Stimulated activated effector memory CD8-positive, alpha-beta T cell treated with anti-CD3 and anti-CD28 coated beads, Interleukin-12 subunit alpha, Interleukin-12 subunit beta, amount 100 ng/mL, for 72 hours (primary cell): ENCODE measurements at places on chromosomes 1 and 21.

DNA sequence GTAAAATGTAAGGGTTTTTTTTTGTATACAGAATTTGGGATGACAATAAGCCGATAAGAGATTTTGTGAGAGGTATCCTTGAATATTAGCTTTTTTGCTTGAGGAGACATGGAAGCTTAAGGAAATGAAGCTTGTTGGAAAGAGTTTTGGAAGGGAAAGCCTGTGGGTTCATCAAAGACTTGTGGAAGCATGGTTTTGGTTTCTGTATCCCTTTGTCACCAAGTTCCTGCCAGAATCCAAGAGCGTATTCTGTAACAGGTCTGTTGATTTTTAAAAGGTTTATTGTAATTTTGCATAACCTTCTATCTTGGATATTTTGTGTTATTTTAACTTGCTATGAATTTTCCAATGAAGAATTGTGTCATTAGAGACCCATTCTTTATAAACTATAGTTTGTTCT lies 38.1 kb downstream of the TMED5 start:
- DNase-seq, result no peak

- DNase-seq, result no peak
These were observed 17.0 kb downstream of the LHX4 start for GRCh38 chr1:180247061-180247460.

- no peak for DNase-seq
These were observed 11.5 kb upstream of the COL16A1 start for GRCh38 chr1:31715087-31715872.

GRCh38 chr1:93690921-93691789 lies 9.5 kb upstream of the BCAR3 start:
- no peak for DNase-seq

GRCh38 chr1:42934541-42935312 lies 23.9 kb downstream of the SLC2A1 start:
- DNase-seq, result no peak

DNA sequence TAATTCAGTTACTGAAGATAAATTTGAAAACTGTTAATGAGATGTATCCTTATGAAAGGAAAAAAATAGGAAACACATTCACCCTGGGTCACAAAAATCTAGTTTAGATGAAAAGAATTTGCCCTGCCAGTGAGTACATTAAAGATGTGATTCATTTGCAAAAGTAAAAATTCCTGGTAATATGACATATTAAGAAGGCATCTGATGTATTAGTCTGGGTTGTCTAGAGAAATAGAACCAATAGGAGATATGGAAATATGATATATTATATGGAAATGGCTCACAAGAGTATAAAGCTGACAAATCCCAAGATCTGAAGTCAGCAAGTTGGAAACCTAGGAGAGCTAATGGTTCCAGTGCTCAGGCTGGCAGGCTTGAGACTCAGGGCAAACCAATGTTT lies 153.8 kb downstream of the MRPL39 start:
- no peak for DNase-seq

DNA sequence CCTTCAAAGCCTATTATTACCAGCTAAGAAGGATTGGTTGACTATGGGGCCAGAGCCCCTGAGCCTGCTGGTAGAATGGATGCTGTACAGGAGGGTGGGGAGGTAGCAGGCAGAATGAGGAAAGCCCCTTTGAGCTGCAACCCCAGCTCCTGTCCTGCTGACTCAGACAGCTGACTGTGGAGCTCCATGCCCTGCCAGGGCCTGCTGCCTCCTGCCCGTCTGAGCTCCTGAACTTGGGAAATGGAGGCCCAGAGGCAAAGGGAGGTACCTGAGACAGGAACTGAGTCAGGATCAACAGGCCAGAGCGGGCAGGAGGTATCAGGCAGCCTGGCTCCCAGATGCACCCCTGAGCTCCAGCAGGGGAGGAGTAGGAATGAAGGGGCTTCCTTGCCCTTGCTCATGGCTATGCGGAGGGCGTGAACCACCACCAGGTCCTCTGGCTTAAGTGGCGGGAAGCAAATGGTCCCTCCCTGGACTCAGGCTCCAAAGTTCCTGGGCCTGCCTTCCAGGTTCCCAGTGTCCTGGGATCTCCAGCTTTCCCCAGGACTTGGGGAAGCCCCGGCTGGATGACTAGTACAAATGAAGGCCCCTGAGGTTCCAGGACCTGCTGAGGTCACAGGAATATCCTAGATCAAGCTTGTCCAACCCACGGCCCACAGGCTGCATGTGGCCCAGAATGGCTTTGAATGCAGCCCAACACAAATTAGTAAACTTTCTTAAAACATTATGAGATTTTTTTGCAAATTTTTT lies 3.9 kb upstream of the SFN start:
- DNase-seq, result no peak

DNA sequence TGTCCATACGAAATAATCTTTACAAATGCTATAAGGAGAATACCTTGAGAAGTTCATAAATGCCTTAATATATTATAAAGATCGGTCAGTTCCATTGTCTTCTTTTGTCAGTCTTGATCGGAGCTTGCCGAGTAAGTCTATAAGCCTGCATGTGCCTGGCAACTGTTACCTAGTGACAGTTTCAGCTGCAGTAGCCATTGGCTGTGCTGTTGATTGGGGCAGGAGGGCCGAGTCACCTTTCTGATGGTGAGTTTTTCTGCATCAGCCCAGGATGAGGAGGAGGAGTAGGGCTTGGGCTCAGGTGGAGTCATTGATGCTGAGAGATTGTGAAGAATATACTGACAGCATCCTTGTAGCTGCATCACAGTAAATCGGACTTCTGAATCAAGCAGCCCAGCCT lies 1.9 kb upstream of the GPR52 start:
- DNase-seq, result no peak

DNA sequence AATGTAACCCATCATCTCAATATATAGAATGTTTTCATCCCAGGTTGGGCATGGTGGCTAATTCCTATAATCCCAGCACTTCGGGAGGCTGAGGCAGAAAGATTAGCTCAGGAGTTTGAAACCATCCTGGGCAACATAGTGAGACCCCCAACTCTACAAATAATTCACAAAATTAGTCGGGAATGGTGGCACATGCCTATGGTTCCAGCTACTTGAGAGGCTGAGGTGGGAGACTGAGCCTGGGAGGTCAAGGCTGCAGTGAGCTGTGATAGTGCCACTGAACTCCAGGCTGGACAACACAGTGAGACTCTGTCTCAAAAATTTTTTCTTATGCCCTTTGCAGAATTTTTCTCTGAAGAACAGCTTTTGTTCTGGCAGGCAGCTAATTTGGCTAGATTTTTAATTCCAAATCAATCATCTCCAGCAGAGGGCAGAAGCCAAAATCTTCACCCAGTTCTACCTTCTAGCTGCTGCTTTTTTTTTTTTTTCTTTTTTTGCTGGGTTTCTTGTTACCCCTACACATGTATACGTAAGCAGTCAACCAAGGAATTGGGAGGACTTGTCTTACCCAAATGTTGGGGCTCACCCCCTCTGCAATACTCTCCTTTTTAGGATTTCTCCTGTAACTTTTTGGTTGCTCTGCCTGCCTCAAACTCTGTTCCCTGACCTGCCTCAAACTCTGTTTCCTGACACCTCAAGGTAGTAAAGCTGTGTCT lies 2.7 kb upstream of the RAD54L start:
- DNase-seq, result no peak

- DNase-seq, result no peak
These were observed at the start of gene EPS8L3 for GRCh38 chr1:109763646-109764415. Gene EPS8L3, minus strand, starts transcription at chr1:109763923. Its CDS starts 2,174 bp downstream, at chr1:109761749.

DNA sequence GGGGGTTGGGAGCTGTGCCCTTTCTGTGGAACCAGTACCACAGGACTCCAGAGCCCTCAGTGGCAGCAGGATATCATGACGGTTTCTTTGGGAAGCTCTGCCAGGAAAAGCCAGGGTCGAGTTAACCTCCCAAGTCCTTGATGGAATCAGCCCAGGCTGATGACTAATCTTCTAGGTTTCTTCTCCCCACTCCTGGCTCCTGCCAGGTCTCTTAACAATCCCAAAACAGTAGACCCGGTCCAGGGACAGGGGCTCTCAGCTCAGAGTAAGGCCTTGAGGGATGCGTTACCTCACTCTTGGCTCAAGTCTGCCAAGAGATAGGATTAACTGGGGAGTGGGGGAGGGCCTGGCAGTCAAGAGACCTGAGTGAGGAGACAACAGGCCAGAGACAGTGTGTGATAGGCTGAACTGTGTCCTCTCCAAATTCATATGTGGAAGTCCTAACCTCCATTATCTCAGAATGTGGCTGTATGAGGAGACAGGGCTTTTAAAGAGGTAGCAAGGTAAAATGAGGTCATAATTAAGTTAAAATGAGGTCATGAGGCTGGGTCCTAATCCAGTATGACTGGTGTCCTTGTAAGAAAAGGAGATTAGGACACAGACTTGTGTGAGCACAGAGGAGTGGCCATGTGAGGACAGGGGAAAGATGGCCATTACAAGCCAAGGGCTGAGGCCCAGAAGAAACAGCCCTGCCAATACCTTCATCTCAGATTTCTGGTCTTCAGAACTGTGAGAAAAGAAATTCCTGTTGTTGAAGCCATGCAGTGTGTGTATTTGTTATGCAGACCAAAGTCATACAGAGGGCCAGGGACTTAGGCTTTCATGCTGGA lies 95.0 kb downstream of the BEND5 start:
- DNase-seq, result no peak

DNA sequence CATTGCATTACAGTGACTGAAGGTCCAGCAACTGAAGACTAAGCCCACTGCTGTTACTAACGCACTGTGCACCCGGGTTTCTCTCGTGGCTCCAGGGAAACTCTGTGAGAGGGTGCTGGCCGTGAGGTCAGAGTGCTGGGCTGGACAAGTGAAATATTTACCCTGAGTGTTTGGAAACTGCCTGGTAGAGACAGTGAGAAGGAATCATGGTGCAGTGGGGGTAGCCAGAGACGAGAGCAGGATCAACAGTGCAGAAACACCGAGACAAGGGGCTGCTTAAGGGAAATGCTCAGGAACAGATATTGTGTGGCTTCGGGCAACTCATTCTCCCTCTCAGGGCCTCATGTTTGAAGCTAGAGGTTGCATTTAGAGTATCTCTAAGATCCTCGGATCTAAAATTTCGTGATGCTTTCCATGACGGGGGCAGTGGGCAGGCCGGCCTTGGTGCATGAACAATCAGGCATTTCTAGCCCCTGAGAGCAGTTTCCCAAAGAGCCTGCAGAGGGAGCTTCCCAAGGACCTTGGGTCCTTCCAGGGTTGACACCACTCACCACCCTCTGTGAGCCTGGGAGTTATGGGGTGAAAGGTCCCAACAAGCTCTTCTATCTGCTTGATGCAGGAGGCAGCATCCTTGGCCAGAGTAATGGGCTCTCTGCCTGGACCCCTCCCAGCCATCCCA lies 9.7 kb downstream of the CD2 start:
- no peak for DNase-seq

DNA sequence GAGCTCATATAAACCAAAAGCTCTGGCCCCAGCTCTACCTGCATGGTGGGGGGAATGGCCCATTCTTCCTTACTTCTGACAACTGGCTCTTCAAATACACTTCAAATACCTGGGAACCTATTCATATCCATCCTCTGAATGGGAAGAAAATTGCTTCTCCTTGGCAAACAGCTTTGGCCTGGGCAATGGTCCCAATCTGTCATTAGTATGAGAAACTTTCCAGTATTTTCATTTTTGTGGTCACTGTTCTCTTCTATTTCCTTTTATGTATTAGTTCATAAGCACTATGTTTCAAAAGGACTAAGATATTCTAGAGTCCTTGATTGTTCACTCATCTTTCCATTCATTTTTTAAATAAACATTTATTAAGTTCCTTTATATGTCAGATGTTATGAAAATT lies 5.2 kb upstream of the HSD3B2 start:
- DNase-seq, result no peak

GRCh38 chr1:94258873-94259331 lies 21.5 kb upstream of the ARHGAP29 start:
- no peak for DNase-seq

GRCh38 chr1:94796266-94796665 lies 23.9 kb upstream of the SLC44A3 start:
- DNase-seq, result no peak

- peak; percentile 50 for DNase-seq
These were observed 26.6 kb downstream of the IL6R start for GRCh38 chr1:154431586-154432373.

DNA sequence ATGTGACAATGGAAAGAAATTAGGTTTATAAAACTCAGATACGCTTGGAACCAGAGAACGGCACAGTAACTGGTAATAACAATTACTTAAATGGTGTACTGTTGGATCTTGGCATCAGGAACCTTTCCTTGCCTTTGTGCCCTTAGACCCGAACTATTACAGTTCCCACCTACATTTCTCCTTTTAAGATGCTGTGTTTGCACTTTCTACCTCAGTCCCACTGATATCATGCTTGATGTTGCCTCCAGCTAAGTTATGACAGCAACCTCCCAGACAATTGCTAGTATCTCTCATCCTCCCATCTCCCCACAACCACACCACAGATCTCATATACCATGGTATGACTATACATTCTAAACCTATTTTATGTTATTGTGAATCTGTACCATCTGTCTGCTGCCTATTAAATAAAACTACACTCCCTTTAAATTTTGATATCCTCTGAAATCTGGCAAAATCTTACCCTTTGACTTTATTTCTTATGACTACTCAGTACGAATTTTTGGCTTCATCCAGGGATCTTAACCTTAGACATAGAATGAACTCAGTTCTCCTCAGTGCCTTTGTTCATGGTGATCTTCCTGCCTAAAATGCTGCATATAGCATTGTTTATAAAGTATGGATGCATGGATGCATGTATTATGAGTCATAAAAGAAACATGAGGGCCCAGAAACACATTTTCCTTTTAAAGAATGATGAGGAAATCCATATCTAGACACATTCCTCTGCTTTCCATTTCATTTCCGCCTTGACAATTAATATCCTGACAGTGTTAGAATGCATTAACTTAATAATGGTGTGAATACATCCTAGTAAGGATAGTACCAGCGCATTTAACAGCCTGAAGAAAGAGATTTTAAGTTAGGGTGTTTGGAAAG lies 64.1 kb downstream of the LRRC8D start:
- DNase-seq, result no peak

- no peak for DNase-seq
These were observed 53.2 kb upstream of the SOD1 start for GRCh38 chr21:31606081-31606874.

GRCh38 chr1:46399307-46399706 lies 5.2 kb downstream of the FAAH start:
- DNase-seq, result no peak
